ENCODE measurements at places on chromosomes 2 and 18. TPM values are rescaled to one million over a fixed set of nuclear protein-coding genes. Genes with fewer than 3 reads are reported as not detected.

Gene TGIF1
- 90.3 TPM for total RNA-seq

Gene MBP
- 92.7 TPM for total RNA-seq

Gene OR6B2
- total RNA-seq = not detected

Gene RGPD3
- 0.27 TPM for total RNA-seq

Gene PCGF1
- 34.7 TPM for total RNA-seq

Gene CIAO1
- 65.6 TPM for total RNA-seq

DNA sequence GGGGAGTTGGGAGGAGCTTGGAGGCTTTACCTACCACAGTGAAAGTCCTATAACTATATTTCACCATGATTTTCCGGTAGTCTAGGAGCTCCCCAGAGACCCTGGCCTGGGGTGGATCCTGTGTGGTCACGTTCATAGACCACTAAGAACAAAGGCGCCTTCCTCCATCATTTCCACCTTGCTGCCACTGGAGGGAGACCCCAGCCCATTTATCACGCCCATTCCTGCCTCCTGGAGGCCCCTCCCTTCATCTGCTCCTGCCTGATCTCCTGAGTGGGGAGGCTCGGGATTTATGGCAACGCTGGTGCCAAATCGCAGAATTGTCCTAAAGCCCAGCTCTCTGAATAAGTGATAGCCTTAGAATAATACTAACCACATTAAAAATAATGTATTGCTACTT, 507.6 kb upstream of the SPHKAP start:
- no peaks in the 10 kb centered on the region for H3K27me3 ChIP-seq
- H3K27ac ChIP-seq = no peak overlapping the region
- no peaks in the 10 kb centered on the region for H3K4me1 ChIP-seq
- H3K4me3 ChIP-seq = no peak overlapping the region
- no peaks in the 10 kb centered on the region for H3K36me3 ChIP-seq

DNA sequence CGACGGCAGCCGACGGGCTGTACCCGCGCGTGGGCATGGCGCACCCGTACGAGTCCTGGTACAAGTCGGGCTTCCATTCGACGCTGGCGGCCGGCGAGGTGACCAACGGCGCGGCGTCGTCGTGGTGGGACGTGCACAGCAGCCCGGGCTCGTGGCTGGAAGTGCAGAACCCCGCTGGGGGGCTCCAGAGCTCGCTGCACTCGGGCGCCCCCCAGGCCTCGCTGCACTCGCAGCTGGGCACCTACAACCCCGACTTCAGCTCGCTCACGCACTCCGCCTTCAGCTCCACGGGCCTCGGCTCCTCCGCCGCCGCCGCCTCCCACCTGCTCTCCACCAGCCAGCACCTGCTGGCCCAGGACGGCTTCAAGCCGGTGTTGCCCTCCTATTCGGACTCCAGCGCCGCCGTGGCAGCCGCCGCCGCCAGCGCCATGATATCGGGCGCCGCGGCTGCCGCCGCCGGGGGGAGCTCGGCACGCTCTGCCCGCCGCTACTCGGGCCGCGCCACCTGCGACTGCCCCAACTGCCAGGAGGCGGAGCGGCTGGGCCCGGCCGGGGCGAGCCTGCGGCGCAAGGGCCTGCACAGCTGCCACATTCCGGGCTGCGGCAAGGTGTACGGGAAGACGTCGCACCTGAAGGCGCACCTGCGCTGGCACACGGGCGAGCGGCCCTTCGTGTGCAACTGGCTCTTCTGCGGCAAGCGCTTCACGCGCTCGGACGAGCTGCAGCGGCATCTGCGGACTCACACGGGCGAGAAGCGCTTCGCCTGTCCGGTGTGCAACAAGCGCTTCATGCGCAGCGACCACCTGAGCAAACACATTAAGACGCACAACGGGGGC, 2.0 kb downstream of the SP9 start:
- peak; percentile 64 for DNase-seq
- no peaks in the 10 kb centered on the region for H3K36me3 ChIP-seq
- H3K27ac ChIP-seq = no peak overlapping the region
- peaks cover 37% of the 10 kb centered on the region for H3K4me1 ChIP-seq

DNA sequence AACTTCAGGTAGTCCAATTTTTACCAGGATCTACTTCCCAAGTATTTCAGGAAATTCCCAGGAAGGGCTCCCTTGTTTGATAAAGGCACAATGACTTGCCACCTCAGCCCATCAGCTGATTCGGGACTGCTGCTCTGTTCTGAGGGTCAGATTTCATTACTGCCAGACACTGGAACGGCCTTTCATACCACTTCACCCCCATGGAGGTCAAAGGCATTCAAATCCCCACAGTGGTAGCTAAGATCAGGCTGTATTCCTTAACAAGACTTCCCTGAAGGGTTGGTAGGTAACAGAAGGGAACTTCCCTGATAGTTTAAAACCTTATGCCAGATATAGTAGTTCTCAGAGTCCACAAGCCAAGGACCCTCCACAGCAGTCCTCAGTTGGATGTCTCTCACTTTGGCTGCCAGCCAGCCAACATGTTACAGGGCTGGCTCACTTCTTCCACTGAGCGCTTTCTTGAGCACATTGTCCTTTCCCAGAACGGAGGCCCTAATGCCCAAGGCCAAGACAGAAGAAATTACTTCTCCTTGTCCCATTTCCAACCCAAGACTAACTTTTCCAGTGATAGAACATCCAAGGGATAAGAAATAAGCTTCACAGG, 40.0 kb upstream of the GLS start:
- H3K4me3 ChIP-seq = no peak overlapping the region
- no peak for DNase-seq
- H3K36me3 ChIP-seq = peaks cover 18% of the 10 kb centered on the region
- no peak overlapping the region for H3K27ac ChIP-seq

GRCh38 chr2:9985531-9986328, 34.2 kb downstream of the GRHL1 start:
- peaks cover 10% of the 10 kb centered on the region for H3K27me3 ChIP-seq
- no peaks in the 10 kb centered on the region for H3K36me3 ChIP-seq
- H3K4me3 ChIP-seq = no peak overlapping the region
- H3K4me1 ChIP-seq = peaks cover 6% of the 10 kb centered on the region

DNA sequence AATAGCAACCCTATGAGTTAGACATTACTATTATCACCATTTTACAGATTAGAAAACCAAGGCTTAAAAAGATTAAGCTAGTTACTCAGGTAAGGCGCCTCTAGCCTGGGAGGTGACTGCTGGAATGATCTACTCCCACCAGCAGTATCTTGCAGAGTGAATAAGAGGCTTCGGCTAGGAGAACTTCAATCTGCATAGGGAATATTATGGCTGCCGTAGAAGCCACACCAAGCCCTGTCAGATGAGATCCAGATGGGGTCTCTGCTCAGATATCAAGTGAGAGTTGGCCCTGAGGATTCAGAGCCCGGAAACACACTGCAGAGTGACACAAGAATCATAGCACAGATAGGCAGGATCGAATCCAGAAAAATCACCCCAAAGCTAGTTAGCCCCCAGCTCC, 21.5 kb upstream of the PKDCC start:
- no peak overlapping the region for H3K4me3 ChIP-seq
- no peak for DNase-seq
- H3K27ac ChIP-seq = no peak overlapping the region

GRCh38 chr18:24317370-24317769, 80.3 kb downstream of the OSBPL1A start:
- H3K36me3 ChIP-seq = no peaks in the 10 kb centered on the region
- H3K27me3 ChIP-seq = no peaks in the 10 kb centered on the region
- no peaks in the 10 kb centered on the region for H3K4me1 ChIP-seq

- H3K4me1 ChIP-seq = peaks cover 10% of the 10 kb centered on the region
- peak overlapping the region; percentile 69 for H3K27ac ChIP-seq
- H3K4me3 ChIP-seq = peak overlapping the region; percentile 86
- no peak for DNase-seq
- peaks cover 21% of the 10 kb centered on the region for H3K27me3 ChIP-seq
These were observed 675 bp upstream of the SPIRE1 start for GRCh38 chr18:12658426-12659138.

GRCh38 chr2:71597756-71598155, 144.4 kb downstream of the DYSF start:
- no peak for DNase-seq
- H3K27me3 ChIP-seq = peaks cover 4% of the 10 kb centered on the region
- no peaks in the 10 kb centered on the region for H3K4me1 ChIP-seq
- no peak overlapping the region for H3K27ac ChIP-seq
- H3K36me3 ChIP-seq = no peaks in the 10 kb centered on the region

DNA sequence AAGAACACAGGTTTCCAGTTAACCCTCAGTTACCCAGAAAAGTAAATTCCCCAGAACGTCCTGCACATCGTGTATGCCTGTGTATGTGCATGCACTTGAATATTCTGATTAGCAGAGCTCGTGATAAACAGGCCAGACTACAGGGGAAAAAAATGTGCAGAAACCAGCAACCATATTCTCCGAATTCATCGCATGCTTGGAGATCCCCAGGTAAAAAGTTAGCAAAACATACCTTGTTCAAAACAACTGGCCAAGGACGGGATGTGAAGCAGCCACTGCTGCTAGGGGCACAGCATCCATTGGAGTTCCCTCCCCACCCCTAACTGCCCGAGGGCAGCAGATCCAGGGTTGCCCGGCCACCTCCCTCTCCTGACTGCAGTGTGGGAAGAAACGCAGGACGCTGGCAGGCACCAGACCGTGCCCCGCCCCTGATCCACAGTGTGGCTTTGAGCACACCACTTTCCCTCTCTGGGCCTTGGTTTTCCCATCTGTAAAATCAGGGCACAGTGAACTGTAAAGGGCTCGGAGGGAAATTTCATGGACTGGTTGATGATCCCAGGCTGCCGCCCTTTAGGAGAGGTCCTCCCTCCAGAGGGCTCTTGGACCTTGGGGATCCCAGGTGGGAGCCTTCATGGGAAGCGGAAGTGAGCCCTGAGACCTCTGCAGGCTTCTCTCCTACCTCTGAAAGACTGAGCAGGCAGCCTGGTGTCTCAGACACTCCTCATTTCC, 11.9 kb upstream of the ARID5A start:
- H3K27me3 ChIP-seq = peaks cover 3% of the 10 kb centered on the region
- H3K4me1 ChIP-seq = peaks cover 30% of the 10 kb centered on the region
- DNase-seq = no peak
- no peak overlapping the region for H3K27ac ChIP-seq
- no peaks in the 10 kb centered on the region for H3K36me3 ChIP-seq

DNA sequence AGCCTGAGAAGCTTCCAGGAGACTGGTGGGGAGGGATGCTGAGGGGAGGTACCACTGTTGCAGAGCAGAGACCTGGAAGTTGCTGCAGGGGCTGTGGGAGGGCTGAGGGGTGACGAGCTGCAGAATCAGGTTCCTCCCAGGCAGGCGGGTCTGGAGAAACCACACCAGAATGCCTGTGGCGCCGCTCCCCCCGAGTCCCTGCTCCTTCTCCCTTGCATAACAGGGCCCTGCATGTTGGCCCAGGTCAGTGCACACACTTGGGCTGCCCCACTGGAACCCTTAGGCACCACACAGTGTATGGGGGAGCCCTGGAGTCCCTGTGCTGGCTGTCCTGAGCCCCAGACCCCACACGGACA, 60.4 kb downstream of the ARL4C start:
- H3K36me3 ChIP-seq = no peaks in the 10 kb centered on the region
- H3K27ac ChIP-seq = no peak overlapping the region
- no peak for DNase-seq
- no peak overlapping the region for H3K4me3 ChIP-seq
- peaks cover 54% of the 10 kb centered on the region for H3K4me1 ChIP-seq
- no peaks in the 10 kb centered on the region for H3K27me3 ChIP-seq

GRCh38 chr2:185063761-185064160, 465.4 kb downstream of the ZNF804A start:
- H3K36me3 ChIP-seq = no peaks in the 10 kb centered on the region
- no peak for DNase-seq
- H3K27ac ChIP-seq = no peak overlapping the region
- no peaks in the 10 kb centered on the region for H3K27me3 ChIP-seq
- H3K4me1 ChIP-seq = no peaks in the 10 kb centered on the region

DNA sequence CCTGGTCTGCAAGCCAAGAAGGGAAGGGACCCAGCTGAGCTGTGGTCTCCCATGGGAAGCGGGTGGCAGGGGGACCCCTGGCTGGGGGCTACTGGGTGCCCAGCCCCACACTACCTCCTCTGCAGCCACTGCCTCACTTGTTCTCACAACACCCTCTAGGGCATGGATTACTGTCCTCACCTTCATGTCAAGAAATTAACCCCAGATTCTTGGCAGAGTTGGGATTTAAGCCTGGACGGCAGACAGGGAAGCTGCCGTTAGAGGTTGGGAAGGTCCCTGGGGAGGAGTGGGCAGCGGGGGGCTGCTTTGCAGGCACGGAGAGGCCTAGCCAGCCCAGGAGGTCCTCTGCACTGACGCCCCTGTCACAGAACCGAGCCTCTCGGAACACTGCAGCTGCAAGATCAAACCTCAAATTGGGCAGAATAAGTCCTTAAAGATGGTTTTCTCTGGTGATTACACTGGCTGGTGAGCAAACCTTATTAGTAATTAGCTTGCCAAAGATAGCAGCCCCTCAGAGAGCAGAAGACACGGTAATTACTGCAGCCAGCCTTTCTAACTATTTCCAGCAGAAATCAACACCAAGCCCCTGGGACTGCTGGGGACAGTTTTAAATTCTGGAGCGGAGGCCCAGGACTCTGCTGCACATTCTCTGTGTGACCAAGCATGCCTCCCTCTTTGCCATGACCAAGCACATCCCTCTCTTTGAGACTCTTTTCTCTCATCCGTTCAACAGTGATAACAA, 35.9 kb downstream of the KCNF1 start:
- H3K27ac ChIP-seq = no peak overlapping the region
- H3K4me3 ChIP-seq = no peak overlapping the region
- DNase-seq = no peak
- no peaks in the 10 kb centered on the region for H3K36me3 ChIP-seq
- peaks cover 33% of the 10 kb centered on the region for H3K27me3 ChIP-seq

DNA sequence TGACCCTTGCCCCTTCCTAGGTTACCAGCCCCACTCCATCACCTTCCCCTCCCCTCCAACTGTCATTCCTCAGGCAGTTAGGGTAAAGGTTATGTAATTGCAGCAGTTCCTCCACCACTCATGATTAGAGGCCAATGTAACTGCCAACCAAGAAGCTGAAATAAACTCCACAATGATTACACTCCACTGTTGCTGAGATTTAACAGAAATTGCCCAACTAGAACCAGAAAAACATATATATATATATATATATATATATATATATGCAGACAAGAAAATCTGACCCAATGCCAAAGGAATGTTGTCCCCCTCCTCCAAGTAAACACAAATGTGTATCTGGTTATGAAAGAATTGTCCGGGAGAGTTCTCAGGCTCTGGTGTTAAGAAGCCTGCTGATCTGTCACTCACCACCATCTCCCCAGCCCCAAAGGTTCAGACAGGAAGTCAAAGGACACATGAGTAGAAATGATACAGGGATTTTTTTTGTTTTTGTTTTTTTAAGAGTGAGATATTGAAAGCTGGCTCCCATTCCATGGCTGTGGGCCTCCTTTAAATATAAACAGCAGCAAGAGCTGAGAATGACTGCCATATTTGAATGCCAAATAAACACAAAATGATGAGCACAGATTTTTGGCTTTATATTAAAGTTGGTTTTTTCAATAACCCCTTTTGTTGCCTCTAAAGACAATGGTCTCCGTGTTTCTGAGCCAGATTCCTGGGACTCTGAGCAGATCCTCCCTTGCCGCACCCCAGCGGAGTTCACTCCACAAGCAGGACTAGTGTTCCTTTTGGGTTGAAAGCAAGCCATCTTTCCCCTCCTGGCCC, 127.2 kb upstream of the MAPRE2 start:
- peaks cover 4% of the 10 kb centered on the region for H3K27me3 ChIP-seq
- no peak overlapping the region for H3K27ac ChIP-seq
- H3K4me1 ChIP-seq = no peaks in the 10 kb centered on the region
- no peak overlapping the region for H3K4me3 ChIP-seq
- no peak for DNase-seq

Data from activated B cell treated with CpG ODN at 0.5 μM for 24 hours (primary cell).